ENCODE measurements at places on chromosomes 7 and 10. TPM values are rescaled to one million over a fixed set of nuclear protein-coding genes. Genes with fewer than 3 reads are reported as not detected.

- no peak for DNase-seq
These were observed 143.0 kb downstream of the RAPGEF5 start for GRCh38 chr7:22214000-22214399.

The ARMC3 gene
- not detected for total RNA-seq

GRCh38 chr7:102248456-102249395, 37.9 kb upstream of the SH2B2 start:
- DNase-seq: no peak

The IFIT1B gene
- total RNA-seq: not detected

GRCh38 chr10:103598654-103599115, 105.2 kb downstream of the NEURL1 start:
- no peak for DNase-seq

- DNase-seq: no peak
These were observed 7.4 kb downstream of the ELFN1 start for GRCh38 chr7:1677206-1678080.

- no peak for DNase-seq
These were observed 162.5 kb downstream of the SNX10 start for GRCh38 chr7:26454180-26454579.

GRCh38 chr10:3312403-3312940, 139.9 kb upstream of the PITRM1 start:
- no peak for DNase-seq

The DYDC2 gene
- not detected for total RNA-seq

DNA sequence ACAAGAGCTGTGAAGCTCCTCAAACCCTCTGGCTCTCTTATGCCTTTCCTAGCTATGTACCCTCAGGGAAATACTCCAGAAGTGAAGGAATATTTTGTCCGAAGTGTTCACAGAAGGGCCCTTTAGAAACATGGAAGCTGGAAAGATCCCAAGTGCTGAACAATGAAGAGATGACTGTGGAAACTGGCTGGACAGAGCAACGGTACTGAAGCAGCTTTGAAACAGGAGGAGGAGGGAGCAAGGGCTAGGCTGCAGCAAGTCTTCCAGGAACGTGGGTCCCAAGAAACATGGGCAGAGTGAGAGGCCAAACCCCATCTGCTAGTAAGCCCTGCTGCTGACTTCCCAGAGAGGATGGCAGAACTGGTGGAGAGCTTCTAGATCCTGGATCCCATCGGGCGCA, 3.0 kb upstream of the PSAP start:
- no peak for DNase-seq

- no peak for DNase-seq
These were observed 176.1 kb upstream of the PFKP start for GRCh38 chr10:2891073-2891769.

- DNase-seq: no peak
These were observed 19.9 kb upstream of the ZNF467 start for GRCh38 chr7:149793261-149793660.

DNA sequence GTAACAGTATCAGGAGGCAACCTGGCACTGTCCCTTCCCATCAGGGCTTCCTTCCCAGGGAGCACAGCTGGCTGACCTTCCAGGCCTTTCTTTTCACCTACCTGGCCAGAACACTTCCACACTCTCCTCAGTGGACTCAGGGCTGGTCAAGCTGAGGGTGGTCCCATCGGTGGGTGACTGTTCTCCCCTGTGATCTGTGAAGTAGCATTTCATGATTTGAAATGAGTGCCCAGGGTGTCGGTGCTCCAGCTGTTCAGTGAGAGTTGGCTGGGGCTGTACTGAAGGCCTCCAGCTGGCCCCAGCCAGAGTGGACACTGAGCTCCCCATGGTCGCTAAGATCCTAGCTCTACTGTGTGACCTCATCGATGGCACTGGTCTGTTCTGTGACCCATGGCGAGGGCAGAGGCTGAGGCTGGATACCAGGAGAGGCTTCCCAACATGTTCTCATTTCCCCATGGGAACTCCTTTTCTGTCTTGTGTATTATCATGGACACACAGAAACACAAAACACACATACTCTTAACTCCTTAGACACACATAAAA, at the start of gene FAM170B:
TSS of gene FAM170B (minus strand) at position 316 of the 543 bp plus-strand sequence. CDS start at position 213, 103 bp downstream.
- DNase-seq: no peak

DNA sequence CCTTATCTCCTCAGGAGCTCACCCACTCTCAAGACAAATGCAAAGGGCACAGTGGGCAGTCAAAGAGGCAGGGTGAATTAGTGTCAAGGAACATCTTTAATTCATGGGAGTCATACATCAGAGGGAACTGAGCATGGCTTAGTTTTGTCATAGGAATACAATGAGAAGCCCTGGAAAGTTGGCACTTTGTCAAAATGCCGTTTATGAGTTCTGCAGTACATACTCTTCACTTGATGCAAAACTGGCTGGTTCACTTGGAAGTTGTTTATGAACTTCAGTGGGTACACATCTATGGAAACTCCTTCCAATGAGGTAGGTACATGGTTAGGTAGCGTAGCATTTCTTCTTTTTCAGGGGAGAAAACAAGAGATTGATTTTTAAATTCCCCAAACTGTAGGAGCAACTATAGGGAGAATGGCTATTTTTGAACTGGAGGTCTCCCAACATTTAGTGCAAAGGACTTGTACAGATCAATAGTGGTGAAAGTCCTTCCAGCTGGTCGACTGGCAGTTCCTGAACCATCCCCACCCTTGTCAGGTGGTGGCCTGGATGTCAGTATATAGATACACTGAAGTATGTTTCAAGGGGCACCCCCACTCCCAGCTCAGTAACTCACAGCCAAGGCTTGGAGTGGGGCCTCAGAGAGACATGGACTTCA, 580.5 kb downstream of the REEP3 start:
- no peak for DNase-seq

DNA sequence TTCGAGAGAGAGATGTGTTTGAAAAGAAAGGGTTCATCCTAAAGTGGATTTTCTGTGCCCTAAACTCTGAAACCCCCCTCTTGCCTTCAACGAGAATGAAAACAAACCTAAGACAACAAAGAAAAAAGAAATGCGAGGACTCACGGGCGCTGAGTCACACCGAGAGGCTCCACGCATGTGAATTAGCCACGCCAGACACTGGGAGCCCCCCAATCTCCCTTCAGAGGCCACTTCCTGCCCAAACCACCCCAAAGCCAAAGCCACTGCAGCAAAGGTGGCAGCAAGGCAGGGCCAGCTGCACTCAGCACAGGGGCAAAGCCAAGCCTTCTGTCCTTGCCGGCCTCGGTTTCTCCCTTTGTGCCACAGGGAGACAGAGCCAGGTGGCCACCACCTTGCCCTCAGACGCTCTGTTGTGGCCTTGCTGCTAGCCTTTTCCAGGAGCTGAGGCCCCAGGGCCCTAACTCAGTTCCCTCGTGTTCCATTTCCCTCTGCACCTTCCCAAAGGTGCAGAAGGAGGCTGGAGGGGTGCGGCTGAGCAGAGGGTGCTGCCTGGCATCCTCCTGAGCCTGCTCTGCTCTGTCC, 93.3 kb downstream of the FAM53B start:
- peak; percentile 40 for DNase-seq

GRCh38 chr10:73956476-73957359, 41.2 kb upstream of the VCL start:
- peak; percentile 20 for DNase-seq

GRCh38 chr7:37032258-37032601, 307.9 kb upstream of the AOAH start:
- no peak for DNase-seq

- no peak for DNase-seq
These were observed 17.9 kb downstream of the ZC3HAV1 start for GRCh38 chr7:139091677-139091996.

- DNase-seq: no peak
These were observed 995 bp upstream of the INPP5F start for GRCh38 chr10:119724593-119725516.

GRCh38 chr7:80273327-80273726, 138.7 kb downstream of the GNAI1 start:
- DNase-seq: no peak

GRCh38 chr7:2080060-2080387, 152.7 kb downstream of the MAD1L1 start:
- no peak for DNase-seq

GRCh38 chr7:78151229-78151628, 352.7 kb downstream of the PHTF2 start:
- DNase-seq: no peak

GRCh38 chr10:66176772-66177171, 749.1 kb upstream of the LRRTM3 start:
- no peak for DNase-seq

- no peak for DNase-seq
These were observed 27.8 kb downstream of the NET1 start for GRCh38 chr10:5440206-5440605.

The FAM237B gene
- total RNA-seq: not detected

The ADAM12 gene
- total RNA-seq: not detected

- no peak for DNase-seq
These were observed 266.1 kb downstream of the PRPF18 start for GRCh38 chr10:13852872-13853271.

The SPAM1 gene
- total RNA-seq: not detected

- DNase-seq: no peak
These were observed 24.4 kb upstream of the ADRB1 start for GRCh38 chr10:114019226-114019625.

GRCh38 chr10:103199488-103199887, 6.4 kb upstream of the NT5C2 start:
- DNase-seq: no peak

GRCh38 chr10:18582803-18583202, 68.6 kb downstream of the NSUN6 start:
- DNase-seq: peak; percentile 13

The CUZD1 gene
- total RNA-seq: 3.0 TPM

DNA sequence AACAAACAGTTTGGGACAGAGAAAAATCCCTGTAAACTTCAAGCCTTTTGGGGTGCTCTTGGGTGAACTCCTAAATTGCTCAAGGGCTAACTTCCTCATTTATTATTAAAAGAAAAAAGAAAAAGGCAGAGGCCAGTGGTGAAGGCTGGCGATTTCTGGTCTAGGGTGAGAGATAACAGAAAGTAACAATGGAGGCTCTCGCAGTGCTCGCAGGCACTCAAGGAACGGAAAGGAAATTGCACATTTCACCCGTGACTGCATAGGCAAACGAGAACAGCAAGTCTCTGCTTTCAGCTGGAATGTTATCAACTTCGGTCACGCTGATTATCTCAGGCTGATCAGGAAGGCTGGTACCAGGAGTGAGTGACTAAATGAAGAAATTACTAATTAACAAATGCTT, 70.7 kb downstream of the PRKAG2 start:
- DNase-seq: no peak

DNA sequence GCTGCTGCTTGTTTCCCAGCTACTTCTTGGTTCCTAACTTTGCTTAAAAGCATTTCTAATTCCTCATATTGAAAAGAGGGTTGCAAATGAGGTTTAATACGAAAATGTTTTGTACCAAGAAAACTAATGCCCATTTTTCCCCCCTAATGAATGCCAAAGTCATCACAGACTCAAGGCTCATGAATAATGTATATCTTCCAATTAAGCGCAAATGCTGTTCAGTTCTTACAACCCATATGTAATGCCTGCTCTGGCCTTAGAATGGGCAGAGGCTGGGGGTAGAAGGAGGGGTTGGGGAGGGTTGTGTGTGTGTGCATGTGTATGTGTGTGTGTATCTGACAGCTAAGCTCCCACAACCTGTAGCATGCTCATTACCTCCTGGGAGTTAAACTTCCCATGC, 901.7 kb downstream of the KCNMA1 start:
- no peak for DNase-seq

- DNase-seq: peak; percentile 80
These were observed at the start of gene STAMBPL1 for GRCh38 chr10:88879534-88880281. STAMBPL1 (plus strand) TSS chr10:88880245; CDS start chr10:88901709, 21,464 bp downstream.

The ZNF107 gene
- 12.6 TPM for total RNA-seq

The SYT15 gene
- total RNA-seq: 1.5 TPM

The COL17A1 gene
- total RNA-seq: not detected

- DNase-seq: no peak
These were observed 269.0 kb downstream of the RPS24 start for GRCh38 chr10:78302739-78302988.

The NUDCD3 gene
- 77.9 TPM for total RNA-seq

GRCh38 chr10:22554461-22555182, 159.8 kb downstream of the PIP4K2A start:
- no peak for DNase-seq

- peak; percentile 54 for DNase-seq
These were observed at the start of gene CDCA7L for GRCh38 chr7:21945454-21946221. CDCA7L (minus strand) TSS chr7:21945899; CDS start chr7:21945804, 95 bp downstream.

DNA sequence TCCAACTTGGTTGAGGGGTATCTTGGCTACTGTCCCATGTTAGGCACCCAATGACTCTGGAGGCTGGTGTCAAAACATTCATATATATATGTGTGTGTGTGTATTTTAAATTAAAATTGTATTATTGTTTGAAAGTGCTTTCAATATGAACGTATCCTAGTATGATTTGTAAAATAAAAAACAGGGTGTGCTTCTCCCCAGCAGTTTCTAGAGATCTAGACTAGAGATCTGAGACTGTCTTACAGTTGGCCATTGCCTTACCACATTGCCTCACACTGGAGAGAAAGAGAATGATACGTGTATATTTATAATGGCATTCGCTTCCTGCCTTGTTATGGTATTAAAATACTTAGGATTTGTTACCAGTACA, 1.2 kb downstream of the BAG3 start:
- DNase-seq: no peak

Data from activated T-helper 1 cell treated with anti-CD3 and anti-CD28 coated beads, Interleukin-12 subunit alpha, Interleukin-12 subunit beta, Interleukin-2, Interleukin-4 antibody, amounts not matched to agents 30 ng/mL and 10 ng/mL and 1 ng/mL, durations not matched to agents 14 hours and 24 hours and 36 hours (primary cell).